AG20443 (cell line): ENCODE measurements at places on chromosomes 2 and 18.
A peak's percentile ranks its signal among the peaks of the same experiment; 100 is the strongest.

- DNase-seq, result no peak
These were observed 47.9 kb upstream of the KCNF1 start for GRCh38 chr2:10863837-10864236.

DNA sequence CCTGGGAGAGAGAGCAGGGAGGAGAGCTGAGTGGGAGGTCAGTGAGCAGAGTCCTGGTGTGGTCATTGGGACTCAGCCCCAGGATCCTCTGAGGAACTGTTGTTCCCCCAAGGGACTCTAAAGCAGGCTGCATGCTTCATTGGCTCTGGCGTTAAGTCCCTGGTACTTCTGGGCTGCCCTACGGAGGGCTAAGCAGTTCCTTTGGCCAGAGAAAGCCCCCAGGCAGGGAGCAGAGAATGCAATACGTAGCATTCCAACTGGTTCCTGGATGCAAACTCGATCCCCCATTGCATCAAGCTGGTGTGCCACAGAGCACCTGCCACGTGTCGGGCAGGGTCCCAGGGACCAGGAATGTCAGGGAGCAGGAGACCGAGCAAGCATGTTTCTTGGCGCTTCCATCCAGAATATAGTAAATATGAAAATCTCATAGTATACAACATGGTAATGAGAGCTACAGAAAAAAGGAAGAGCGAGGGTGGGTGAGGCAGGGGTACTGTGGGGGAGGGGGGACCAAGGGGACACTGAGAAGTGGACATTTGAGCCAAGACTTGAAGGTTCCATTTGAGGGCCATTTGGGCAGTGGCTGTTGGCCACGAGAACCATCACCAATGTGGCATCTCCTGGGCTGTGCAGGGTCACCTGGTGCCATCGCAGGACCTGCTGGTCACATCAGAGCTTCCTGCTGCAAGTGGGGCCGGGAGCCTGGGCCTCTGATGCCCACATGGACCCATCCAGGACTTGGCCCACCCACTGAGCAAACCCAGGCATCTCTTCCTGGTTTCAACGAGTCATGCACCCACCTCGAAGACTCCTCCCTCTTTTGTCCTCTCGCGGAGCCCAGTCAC lies 160.4 kb downstream of the ASB1 start:
- no peak for DNase-seq

DNA sequence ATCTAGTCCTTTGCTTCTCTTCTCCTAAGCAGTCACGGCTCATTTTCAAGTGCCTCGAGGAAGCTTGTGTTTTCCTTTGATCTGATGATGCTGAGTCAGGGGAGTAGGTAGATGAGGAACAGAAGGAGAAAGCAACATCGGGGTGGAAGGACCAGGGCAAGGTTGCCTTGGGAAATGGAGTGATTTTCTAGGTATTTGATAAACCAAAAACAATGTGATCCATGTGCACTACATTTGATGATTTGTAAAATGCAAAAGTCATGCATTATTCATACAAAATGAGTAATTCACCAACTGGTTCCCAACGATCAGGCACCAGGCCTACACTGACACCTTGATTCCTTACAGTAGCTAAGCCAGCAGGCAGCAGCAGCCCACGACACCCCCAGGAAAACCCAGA lies 205.3 kb downstream of the ANAPC1 start:
- DNase-seq, result no peak

DNA sequence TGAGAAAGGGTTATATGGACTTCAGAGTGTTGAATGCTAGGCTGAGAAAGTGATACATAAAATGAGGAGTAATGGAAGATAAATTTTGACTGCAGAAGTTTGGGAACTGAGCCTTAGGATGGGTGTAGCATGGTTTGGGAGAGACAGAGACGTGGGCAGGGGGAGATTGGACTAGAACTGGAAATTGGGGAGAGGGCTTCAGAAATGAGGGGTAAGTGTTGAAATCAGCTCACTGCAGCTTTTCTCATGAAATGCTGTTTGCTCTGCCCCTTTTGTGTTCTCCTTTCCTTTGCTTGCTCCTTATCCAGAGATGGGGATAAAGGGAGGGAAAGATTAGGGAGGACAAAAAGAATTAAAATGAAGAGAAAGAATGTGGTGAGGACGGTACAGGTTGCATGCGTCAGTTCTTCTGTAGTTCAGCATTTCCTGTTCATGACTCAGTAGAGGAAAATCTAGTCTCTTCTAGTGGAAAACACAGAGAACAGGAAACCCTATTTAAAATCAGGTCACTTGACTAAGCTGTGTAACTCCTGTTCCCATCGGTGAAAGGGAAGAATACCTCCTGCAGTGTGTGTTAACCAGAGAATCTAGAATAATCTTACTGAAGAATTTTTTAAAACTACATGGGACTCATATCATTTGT lies 105.6 kb downstream of the CRIM1 start:
- peak; percentile 67 for DNase-seq

DNA sequence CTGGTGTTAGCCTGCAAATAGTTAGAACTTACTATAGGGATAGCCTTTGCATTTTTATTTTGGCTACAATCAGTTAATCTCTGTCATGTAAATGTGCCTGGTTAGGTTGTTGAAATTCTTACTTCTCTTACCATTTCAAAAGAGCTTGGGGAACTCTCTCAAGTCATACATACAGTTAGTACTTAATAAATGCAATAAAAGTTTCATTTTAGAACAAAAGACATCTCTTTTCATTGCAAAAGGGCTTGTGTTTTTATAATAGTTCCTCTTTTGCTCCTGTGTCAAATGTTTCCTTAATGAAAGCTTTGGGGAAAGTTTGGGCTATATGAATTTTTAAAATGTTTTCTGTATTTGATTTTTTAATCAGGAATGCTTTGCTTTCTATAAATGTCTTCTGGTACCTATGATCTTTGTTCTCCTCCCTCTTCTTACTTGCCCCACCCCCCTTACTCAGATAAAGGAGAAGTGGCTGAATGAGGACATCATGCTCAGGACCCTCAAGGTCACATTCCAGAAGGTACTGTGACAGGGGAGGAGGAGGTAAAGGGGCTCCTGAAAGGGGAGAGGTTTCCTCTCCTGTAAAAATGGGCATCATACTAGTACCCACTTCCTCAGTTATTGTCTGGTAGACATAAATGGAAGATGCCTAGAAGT lies 13.6 kb downstream of the PTPN18 start:
- DNase-seq, result no peak

DNA sequence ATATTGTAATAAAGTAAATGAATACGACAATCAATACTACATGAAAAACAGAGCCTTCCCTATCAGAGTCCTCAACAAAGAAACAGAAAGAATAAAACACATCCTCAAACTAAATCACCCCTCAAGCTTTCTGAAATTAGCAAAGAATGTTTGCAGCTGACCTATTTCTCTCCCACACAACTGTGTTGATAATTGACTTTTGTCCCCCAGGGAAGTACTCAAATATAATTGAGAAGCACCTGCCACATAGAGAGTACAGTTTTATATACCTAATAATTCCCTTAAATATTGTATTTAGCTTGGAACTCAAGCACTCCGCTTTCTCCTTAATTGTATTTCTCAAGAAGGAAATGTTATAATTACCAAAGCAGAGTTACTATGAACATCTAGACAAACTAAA lies 12.6 kb downstream of the CACNB4 start:
- DNase-seq, result no peak

- no peak for DNase-seq
These were observed 159.1 kb downstream of the ALK start for GRCh38 chr2:29762239-29762638.

GRCh38 chr18:48942554-48943261 lies 8.1 kb downstream of the SMAD7 start:
- DNase-seq, result peak; percentile 89

DNA sequence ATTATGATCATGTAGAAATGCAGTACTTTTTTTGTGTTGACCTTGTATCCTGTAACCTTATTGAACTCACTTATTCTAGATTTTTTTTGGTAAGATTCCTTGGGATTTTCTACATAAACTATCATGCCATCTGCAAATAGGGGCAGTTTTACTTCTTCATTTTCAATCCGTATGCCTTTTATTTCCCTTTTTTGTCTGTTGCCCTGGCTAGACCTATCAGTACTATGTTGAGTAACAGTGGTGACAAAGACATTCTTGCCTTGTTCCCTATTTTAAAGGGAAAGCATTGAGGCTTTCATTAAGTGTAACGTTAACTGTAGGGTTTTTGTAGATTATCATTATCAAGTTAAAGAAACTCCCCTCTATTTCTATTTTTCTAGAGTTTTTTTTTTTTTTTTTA lies 92.3 kb downstream of the LYPD1 start:
- no peak for DNase-seq
